ENCODE measurements at places on chromosomes 1 and 21.

- DNase-seq, result no peak
Measured at GRCh38 chr1:203207751-203208150, 21.2 kb upstream of the CHI3L1 start.

DNA sequence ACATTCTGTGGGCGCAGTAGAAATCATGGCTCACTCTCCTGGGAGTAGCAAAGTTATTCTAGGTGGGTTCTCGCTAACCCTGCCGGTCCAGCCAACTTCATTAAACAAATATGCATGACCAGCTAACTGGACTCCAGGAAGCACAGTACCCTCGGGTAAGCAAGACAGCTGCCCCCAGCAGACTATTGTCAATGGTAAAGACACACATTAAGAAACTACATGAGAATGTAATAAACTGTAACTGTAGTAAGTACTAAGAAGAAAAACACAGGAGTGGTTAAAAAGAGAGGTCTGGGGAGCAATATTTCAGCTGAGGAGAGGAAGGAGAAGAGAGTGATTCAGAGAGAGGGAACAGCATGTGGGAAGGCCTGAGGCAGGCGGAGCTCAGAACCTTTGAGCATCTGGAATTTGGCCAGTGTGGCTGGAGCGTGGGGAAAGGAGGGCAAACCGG is 7.4 kb downstream of the SLC2A5 start:
- no peak for DNase-seq

DNA sequence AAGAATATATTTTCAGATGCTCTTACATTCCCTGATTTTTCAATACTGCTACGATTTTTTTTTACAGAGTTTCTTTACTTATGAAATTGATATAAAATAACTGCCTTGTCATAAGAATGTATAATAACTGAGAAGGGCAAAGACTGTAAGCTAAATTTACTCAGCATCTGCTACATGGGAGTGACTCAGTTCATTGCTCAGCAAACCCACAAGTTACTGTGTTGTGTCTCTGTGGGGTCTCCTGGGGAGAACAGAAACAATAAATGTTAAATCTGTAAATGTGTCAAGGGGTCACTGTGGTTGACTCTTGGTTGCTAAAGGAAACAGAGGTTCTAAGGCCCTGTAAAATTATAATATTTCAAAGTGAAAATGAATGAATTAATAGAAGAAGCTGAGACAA is 210.3 kb upstream of the CACYBP start:
- no peak for DNase-seq

DNA sequence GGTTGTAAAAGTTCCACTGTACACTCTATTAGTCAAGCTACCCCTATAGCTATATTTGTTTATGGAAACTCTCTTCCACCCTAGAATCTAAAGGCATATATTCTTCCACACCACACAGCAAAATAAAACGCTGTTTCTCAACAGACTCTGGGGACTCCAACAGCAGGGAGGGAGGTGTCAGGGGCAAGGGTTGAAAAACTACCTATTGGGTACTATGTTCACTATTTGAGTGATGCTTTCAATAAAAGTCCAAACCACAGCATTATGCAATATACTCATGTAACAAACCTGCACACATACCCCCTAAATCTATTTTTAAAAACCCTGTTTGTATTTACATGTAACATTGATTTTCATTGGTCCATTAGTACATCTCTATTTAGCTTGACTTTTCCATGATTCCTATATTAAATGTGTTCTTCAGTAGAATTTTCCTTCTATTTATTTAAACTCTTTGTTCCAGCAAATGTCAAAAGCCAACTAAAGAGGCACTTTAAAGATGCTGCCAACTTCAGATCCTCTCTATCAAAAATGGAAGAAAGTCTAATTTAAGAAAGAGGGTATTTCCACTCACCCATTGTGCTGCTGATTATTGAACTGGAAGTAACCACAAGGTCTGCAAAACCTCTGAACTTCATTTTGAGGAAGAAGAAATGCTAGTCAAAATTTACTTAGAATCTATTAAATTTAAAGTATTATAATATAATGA is 26.2 kb downstream of the RGS7 start:
- DNase-seq, result no peak

GRCh38 chr1:108560874-108561459 is 1.1 kb downstream of the EEIG2 start:
- DNase-seq, result peak; percentile 85

DNA sequence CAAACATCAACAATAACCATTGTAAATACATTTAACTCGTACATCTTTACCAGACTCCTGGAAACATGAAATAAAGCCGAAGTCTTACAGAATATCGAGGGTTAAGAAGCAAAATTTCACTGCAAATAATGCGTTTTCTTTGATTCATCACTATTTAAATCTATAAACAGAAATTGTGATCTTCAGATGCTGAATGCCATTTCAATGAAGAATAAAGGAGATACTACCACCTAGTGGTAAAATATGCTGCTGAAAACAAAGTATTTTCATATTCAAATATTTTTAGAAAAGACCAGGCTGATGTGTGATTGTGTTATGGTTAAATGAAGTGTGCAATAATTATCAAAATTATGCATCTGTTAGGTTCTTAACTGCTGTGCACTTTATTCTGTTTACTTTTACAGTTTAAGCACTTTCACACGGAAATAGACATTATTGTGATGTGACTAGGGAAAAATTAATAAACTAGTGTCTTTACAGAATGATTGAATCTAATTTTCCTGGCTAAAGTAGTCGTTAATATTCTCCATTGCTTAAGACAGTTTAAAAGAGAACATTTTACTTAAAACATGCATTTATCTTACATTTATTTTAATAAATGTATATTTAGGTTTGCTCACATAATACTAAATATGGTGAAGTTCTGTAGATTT is 1093.1 kb downstream of the MRPL39 start:
- DNase-seq, result no peak

DNA sequence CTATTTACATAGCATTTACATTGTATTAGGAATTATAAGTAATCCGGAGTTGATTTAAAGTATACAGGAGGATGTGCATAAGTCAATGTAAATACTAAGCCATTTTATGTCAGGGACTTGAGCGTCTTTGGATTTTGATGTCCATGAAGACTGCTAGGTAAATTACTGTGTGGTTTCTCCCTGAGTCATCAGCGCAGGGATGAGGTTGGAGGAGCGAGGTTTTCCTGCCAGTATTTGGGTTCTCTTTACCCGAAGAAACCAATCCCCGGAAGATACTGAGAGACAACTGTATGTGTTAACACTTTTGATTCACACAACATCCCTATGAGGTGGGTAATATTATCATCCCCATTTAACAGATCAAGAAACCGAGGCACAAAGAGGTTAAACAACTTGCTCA is 29.3 kb downstream of the BATF3 start:
- DNase-seq, result no peak

DNA sequence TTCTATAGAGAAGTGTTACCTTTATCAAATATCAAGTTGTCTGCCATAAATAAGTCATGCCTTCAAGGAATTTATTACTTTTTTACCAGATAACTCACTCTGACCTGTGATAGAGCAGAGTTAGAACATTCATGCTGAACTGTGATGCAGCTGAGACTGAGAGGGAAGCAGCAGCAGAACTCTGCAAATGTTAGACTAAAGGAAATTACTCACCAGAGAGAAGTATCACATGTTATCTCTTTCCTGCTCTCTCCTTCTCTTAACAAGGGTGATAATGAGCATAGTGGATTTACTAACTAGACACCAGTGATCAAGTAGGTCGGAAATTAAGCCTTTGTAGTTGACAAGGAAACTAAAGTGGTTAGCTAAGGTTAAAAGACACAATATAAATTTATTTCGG is 181.6 kb downstream of the RASAL2 start:
- no peak for DNase-seq

DNA sequence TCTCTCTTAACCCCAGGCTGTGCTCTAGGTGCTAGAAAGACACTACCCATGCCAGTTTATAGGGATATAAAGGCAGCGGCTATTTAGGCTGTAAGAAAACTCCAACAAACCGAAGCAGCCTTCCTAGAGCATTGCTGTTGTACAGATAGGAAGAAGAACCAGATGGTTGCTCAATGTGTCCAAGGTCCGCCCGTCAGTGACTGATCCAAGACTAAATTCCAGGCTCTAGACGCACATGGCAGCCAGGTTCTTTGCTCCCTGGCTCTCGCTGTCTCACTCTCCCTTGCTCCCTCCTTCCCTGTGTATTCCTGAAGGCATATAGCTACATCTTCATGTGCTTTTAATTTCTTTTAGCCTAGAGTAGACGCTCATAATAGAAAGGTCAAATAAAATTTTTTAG is 303.4 kb downstream of the KIF26B start:
- DNase-seq, result peak; percentile 15

DNA sequence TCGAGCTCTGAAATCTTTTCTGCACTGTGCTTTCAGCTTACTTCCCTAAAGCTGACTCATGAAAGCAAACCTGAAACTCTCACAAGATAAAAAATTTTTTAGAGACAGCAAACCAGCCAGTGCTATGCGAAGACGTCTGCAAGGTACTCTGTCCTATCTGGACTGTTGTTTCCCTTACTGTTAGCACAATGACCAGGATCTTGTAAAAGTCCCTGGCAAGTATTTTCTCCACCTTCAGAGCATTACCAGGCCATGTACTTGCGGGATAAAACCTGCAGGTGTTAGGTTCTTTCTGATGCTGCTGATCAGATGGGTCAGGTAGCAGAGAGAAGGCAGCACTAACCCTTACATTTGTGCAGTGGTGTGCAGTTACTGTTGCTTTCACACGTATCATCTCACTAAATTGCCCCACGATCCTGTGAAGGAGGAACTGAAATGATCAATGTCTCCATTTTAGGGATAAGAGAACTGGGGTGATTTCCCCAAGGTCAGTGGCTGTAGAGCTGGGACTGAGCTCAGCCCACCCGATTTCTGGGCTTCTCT is 56.6 kb downstream of the PLXNA2 start:
- DNase-seq, result no peak

DNA sequence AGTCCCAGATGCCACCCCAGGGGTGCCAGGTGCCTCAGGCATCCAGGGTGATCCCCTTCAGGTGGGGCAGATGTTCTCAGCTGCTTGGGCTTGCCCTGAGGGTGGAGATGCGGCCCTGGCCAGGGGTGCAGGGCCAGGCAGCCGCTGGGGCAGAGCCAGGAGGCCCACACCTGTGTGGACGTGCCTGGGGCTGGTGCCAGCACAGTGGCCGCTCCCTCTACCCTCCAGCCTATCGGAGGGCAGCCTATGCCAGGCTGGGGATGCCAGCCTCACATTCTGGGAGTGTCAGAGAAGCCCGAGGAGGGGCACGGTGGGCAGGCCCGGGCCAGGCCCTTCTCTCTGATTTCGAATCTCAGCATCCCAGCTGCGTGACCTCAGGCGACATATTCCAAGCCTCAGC is 96.5 kb upstream of the WNT4 start:
- no peak for DNase-seq

- DNase-seq, result peak; percentile 49
Measured at GRCh38 chr1:208279826-208280588, 35.8 kb upstream of the PLXNA2 start.

- no peak for DNase-seq
Measured at GRCh38 chr1:232682248-232682647, 52.3 kb upstream of the SIPA1L2 start.

- DNase-seq, result no peak
Measured at GRCh38 chr1:178821134-178821866, 49.6 kb downstream of the ANGPTL1 start.

GRCh38 chr21:44868707-44869106 is 4.8 kb downstream of the PTTG1IP start:
- no peak for DNase-seq

- no peak for DNase-seq
Measured at GRCh38 chr1:30780409-30780808, 22.8 kb upstream of the LAPTM5 start.

- DNase-seq, result peak; percentile 94
Measured at GRCh38 chr1:157073944-157074685, 25.5 kb downstream of the ETV3L start.

DNA sequence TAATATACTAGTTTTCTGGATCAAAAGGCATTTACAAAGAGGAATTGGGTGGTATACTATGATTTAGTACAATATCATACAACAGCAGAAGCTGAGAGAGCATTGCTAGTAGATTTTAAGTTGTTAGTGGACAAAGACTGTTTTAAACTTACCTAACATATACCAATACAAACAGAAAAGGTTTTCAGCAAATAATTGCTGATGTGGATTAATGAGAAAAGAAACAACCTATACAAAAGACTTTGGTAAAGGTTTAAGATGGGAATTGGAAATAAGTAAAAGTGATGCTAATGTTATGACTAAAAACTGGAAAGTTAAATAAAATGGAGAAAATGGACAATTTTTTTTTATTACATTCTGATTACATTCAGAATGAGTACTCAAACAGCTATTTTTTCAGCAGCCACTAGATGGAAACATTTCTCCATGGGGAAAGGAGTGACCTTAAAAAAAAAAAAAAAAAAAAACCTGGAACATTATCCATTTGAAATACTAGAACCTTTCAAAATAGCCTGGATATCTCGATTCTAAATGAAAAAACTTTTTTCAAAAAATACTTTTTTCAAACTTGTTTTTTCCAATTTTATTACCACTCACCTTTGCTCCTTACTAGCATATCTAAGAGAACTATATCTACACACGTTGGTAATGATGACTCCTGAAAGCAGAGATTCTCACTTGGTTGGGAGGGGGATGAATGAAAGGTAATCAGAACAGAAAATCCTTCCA is 55.4 kb downstream of the EPRS1 start:
- no peak for DNase-seq

GRCh38 chr1:46184920-46185658 is 8.8 kb upstream of the P3R3URF start:
- DNase-seq, result no peak

DNA sequence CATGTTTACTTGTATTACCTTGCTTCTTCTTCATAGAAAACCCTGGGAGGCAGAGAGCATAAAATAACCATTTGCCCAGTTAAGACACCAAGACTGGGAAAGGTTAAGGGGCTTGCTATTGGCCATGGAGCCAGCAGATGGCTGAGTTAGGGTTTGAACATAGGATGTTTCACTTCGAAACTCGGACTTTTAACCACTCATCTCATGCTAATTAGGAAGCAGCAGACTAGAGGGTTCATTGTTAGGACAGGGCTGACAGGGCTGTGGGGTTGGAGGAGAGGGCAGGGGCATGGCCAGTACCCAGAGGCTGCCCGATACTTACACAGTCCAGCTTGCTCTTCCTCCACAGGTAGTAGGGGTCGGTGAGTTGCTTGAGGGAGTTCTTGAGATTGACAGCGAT is 17.0 kb downstream of the SLC26A9 start:
- DNase-seq, result peak; percentile 39
